ENCODE measurements at places on chromosomes 11 and 22. TPM values are rescaled to one million over a fixed set of nuclear protein-coding genes. Genes with fewer than 3 reads are reported as not detected.

DNA sequence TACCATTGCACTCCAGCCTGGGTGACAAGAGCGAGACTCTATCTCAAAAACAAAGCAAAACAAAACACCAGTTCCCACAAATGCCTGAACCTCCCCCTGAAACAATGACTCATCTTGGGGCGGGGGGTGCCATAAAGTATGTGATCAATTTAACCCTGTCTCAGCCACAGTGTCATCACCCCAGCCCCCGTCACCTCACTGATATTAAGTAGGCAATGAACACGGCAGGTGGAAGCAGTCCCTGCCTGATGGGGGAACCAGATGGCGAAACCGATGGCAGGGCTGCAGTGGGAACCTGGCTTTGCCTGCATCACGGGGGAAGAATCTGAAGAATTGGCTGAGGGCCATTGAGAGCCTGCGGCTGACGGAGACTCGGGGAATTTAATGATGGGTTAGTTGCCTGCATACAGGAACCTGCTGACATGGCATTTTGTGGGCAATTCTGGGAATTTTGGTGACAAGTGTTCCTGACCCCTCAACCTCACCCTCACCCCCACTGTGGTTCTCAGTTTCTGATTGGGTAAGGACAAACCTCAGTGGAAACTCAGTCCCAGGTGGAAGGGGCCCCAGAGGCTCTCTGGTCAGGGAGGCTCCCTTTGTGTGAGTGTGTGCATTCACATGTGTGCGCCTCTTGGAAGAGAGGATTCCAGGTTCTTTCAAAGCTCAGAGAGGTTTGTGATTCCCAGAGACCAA is 39.1 kb upstream of the SHISAL1 start:
- DNase-seq: no peak

DNA sequence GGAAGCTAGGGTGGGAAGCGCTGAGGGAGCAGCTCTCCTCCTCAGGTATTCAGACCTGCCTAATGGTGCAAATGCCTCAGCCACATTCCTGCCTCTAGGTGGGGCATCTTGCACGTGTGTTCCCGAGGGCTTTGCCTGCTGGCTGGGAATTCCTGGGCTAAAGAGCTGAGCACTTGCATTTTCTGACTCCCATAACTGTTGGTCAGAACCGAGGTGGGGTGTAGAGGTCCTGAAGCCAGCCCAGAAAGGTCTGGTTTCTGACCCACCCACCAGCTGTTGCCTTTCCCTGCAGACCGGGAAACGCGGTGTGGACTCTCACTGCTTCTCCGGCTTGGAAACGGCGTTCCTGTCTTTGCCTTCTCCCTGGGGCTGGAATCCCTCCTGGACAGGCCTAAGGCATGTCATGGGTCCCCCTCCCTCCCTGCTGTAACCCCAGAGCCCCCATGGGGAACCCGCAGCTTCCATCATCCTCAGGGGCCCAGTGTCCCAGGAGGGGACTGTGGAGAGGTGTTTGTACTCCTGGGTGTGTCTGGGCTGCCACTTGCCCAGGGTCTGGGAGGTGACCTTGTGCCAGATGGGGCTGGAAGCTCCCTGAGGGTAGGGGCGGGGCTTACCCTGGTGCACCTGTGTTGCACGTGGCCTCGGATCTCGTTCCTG is 24.0 kb upstream of the SMIM38 start:
- DNase-seq: peak; percentile 88

DNA sequence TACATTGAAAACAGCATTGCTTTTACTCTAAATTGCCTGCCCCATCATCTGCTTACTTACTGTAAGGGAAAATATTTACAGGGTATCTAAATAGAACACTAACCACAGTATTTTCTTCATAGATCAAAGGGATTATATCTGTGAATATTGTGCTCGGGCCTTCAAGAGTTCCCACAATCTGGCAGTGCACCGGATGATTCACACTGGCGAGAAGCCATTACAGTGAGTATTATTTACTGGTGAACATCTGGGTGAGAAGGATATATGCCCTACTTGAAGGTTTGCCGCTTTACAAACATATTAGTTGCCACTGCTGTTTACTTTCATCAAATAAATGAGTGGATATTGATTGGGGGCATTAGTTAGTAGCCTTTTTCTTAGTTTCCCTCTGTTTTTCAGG is 5.9 kb upstream of the CNTF start:
- DNase-seq: no peak

The TMEM123 gene
- total RNA-seq: 129 TPM

The SCGB1A1 gene
- total RNA-seq: 1,015 TPM

DNA sequence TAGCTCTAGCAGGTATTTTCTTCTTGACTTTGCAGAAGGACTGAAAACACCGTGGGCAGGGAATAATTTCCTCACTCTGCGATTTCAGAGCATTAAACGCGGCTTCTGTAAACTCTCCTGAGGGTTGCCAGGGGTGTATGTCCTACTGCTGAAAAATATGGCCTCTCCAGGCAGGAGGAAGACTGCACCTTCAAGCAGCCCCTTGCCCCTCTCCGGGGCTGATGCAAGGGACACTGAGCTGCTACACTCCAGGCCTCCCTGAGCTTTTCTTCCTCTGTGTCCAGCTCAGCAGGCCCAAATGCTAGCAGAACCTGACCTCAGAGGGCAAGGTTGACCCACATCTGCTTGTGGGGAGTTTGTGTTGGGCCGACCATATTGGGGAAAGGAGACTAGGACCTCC is 2.2 kb downstream of the CD6 start:
- no peak for DNase-seq
